ENCODE measurements at places on chromosomes 1 and 21. TPM values are rescaled to one million over a fixed set of nuclear protein-coding genes. Genes with fewer than 3 reads are reported as not detected.
A peak's percentile ranks its signal among the peaks of the same experiment; 100 is the strongest.

RNU1-3 gene
- total RNA-seq, result 15,479 TPM

TDRD5 gene
- total RNA-seq, result not detected

DNA sequence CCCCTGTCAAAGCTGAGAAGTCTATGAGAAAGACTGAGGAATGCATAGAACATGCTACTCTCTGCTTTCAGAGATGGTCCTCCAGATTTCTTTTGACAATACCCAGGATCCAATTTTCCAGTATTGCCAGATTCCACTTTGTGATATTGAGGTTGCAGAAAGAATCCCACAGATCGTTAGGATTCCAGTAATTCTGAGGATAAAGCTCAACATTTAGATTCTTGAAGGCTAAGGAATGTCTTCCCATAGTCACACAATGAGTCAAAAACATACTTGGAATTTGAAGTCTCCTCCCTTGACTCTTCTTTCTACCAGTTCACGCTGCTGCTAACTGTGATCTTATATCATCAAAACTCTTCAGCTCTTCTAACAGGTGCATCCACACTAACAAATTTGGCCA lies 57.1 kb downstream of the TNFSF18 start:
- no peak overlapping the region for H3K4me3 ChIP-seq
- H3K4me1 ChIP-seq, result no peaks in the 10 kb centered on the region
- DNase-seq, result no peak
- H3K27me3 ChIP-seq, result no peaks in the 10 kb centered on the region

GRCh38 chr1:48242141-48242736 lies 19.7 kb downstream of the SLC5A9 start:
- H3K27ac ChIP-seq, result no peak overlapping the region
- no peaks in the 10 kb centered on the region for H3K27me3 ChIP-seq
- DNase-seq, result no peak
- H3K36me3 ChIP-seq, result no peaks in the 10 kb centered on the region
- no peak overlapping the region for H3K4me3 ChIP-seq

- no peak overlapping the region for H3K4me3 ChIP-seq
- no peaks in the 10 kb centered on the region for H3K4me1 ChIP-seq
- DNase-seq, result no peak
- H3K27me3 ChIP-seq, result no peaks in the 10 kb centered on the region
These were observed 63.3 kb downstream of the LHX9 start for GRCh38 chr1:197980457-197980856.

GRCh38 chr1:171219346-171220080 lies 28.8 kb upstream of the FMO1 start:
- H3K4me1 ChIP-seq, result peaks cover 16% of the 10 kb centered on the region
- peak overlapping the region; percentile 26 for H3K27ac ChIP-seq
- H3K36me3 ChIP-seq, result no peaks in the 10 kb centered on the region
- H3K27me3 ChIP-seq, result no peaks in the 10 kb centered on the region
- H3K4me3 ChIP-seq, result no peak overlapping the region

DNA sequence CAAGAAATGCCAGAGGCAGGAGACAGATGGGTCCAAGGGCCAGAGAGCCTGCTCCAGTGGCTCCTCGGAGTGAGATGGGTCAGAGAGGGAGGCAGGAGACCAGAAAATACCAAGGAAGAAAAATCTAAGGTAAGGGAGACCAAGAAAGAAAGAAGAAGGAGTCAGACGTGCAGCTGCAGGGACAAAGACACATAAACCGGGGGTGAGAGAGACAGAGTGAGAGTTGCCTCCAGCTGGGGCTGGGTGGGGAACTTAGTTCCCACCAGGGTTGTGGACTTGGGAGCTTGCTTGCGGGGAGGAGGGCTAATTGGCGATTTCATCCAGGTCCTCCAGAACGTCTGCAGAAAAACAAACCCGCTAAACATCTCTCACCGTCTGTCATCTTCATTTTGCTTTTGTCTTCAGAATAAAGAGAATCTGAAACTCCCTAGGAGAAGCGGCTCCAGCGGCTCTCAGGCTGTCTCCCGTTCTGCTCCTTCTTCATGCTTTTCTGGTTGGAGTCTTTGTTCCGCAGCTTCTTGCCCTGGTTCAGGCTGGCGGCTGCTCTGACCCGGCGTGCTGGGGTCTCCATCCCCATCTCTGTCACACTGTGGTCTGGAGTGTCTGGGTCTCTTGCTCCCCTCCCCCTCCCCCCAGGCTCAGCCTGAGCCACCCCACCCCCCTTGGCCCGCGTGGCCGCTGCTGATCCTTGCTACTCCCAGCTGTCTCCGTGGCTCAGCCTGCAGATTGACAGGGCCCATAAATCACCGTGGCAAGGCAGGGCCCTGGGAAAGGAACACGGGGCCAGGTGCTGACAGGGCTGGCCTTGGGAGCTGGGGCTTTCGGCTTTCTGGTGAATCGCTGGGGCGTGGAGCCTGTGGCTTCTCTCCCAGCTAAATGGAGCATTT lies 66.6 kb downstream of the UBIAD1 start:
- H3K36me3 ChIP-seq, result no peaks in the 10 kb centered on the region
- peaks cover 7% of the 10 kb centered on the region for H3K4me1 ChIP-seq

DNA sequence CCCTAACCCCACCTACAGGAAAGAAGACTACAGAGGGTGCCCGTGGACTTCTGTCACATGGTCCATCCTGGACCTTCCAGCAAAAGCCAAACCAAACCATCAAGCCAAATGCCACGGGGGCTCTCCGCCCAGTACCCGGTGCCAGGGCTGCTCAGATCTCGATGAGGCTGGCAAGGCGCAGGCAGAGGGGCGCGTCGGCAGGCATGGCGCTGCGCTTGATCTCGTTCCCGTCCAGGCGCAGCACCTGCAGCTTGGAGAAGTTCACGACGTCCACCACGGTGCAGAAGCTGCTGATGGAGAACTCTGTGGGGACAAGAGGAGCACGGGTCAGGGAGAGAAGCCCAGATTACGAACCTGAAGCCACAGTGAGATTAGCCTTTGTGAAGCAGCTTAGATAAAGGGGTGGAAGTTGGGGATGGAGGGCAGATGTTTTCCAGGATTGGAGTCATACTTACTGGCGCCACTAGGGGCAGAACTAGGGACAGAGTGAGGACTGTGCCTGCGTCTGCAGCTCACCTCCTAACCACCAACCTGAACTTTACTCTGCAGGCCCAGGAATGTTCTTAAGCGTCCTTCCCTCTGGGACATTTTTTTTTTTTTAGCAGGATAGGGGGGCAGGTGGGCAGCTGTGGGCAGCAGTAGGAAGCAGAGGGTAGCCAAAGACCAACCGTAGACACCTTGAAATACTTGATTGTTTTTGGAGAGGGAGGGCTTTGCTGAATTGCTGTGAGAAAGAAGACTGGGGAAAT lies 8.6 kb downstream of the FMOD start:
- no peaks in the 10 kb centered on the region for H3K36me3 ChIP-seq
- no peaks in the 10 kb centered on the region for H3K27me3 ChIP-seq
- H3K4me1 ChIP-seq, result peaks cover 9% of the 10 kb centered on the region
- peak; percentile 68 for DNase-seq

- no peak for DNase-seq
- no peaks in the 10 kb centered on the region for H3K4me1 ChIP-seq
- no peak overlapping the region for H3K4me3 ChIP-seq
These were observed 116.7 kb downstream of the KCNN3 start for GRCh38 chr1:154753426-154753825.

DNA sequence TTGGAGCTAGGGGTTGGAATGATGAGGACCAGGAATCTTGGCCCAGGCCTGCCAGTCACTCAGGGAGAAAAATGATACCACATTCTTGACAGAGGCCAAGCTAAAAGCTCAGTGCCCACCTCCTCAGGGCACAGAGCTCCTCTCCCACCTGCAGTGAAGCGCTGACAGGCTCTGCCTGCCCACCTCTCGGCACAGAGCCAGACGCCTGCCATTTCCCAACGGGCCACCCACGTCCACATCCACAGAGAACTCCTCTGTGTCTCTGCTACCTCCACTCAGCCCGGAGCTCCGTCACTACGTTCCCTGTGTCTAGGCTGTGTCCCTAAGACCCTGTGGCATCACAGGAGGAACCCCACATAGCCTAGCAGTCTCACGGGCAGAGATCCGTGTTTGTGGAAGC lies 60.8 kb downstream of the MRPL37 start:
- no peak overlapping the region for H3K27ac ChIP-seq
- H3K4me3 ChIP-seq, result no peak overlapping the region
- no peaks in the 10 kb centered on the region for H3K36me3 ChIP-seq
- no peaks in the 10 kb centered on the region for H3K27me3 ChIP-seq
- no peaks in the 10 kb centered on the region for H3K4me1 ChIP-seq

GRCh38 chr21:31103163-31103562 lies 64.9 kb upstream of the KRTAP19-8 start:
- no peaks in the 10 kb centered on the region for H3K4me1 ChIP-seq
- no peak overlapping the region for H3K4me3 ChIP-seq
- DNase-seq, result no peak

Data from body of pancreas (tissue), 4 donors.